Activated B cell treated with CpG ODN at 0.5 μM for 24 hours (primary cell): ENCODE measurements at places on chromosomes 16 and 17. TPM values are rescaled to one million over a fixed set of nuclear protein-coding genes. Genes with fewer than 3 reads are reported as not detected.

DNA sequence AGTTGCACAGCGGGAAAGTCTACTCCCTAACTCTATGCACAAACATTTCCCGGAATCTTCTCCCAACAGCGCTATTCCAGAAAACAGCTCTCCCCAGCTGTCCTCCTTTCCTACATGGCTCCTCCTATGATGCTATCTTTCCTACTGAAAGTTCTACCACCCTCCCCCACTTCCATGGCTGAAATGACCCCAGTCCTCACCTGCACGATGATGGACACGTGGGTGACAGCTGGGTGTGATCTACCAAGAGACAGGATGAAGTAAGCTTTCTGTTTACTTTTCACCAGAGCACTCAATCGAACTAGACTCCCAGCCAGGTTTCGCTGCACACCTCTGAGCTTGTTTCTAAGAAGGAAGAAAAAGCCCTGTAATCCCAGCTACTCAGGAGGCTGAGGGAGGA lies 10.7 kb downstream of the CTC1 start:
- DNase-seq: no peak

GRCh38 chr16:79971237-79971572 lies 370.7 kb upstream of the MAF start:
- no peak for DNase-seq

DNA sequence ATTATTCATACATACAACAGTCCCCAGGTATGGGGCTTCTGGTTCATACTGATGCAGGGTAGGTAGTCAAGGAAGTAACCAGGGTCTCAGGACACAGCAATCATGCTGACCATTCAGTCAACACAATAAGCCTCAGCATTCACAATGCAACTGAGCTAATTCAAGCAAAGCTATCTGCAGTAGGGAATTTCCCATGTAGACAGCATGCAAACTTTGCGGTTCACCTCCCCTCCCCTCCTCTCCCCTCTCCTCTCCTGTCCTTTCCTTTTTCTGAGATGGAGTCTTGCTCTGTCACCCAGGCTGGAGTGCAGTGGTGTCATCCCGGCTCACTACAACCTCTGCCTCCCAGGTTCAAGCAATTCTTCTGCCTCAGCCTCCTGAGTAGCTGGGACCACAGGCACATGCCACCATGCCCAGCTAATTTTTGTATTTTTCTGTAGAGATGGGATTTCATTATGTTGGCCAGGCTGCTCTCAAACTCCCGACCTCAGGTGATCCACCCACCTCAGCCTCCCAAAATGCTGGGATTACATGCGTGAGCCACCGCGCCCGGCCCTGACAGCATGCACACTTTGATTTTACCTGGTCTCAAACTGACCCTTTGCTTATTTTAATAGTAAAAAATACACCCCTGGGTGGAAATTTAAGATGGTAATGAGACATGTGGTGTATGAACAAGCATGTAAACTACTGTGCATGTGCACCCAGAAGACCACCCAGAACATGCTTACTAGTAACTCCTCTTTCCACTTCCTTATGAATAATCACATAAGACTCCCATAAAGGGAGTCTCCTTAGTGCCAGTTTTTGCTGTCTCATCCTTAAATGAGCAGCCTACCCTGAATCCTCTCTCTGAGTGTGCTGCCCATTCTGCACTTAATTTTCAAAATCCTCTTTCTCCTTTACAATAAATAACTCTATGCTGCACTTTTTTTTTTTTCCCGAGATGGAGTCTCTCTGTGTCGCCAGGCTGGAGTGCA lies 9.3 kb upstream of the RNF135 start:
- peak; percentile 53 for DNase-seq

Gene TMEM132E
- total RNA-seq: not detected in 2 replicates

- DNase-seq: no peak
Measured at GRCh38 chr16:87789437-87790291, 23.9 kb upstream of the KLHDC4 start.

Gene NT5M
- total RNA-seq: 0.71 and 0.93 TPM in 2 replicates

GRCh38 chr17:75654176-75654575 lies 12.8 kb downstream of the RECQL5 start:
- DNase-seq: no peak
